ENCODE measurements at places on chromosomes 11 and 22.
A peak's percentile ranks its signal among the peaks of the same experiment; 100 is the strongest.

- DNase-seq: no peak
Observed at GRCh38 chr22:42548597-42549330, 5.0 kb upstream of the SERHL2 start.

- no peak for DNase-seq
Observed at GRCh38 chr22:22228921-22229320, 15.7 kb upstream of the VPREB1 start.

GRCh38 chr22:35519306-35520000 is 21.2 kb upstream of the RASD2 start:
- no peak for DNase-seq

DNA sequence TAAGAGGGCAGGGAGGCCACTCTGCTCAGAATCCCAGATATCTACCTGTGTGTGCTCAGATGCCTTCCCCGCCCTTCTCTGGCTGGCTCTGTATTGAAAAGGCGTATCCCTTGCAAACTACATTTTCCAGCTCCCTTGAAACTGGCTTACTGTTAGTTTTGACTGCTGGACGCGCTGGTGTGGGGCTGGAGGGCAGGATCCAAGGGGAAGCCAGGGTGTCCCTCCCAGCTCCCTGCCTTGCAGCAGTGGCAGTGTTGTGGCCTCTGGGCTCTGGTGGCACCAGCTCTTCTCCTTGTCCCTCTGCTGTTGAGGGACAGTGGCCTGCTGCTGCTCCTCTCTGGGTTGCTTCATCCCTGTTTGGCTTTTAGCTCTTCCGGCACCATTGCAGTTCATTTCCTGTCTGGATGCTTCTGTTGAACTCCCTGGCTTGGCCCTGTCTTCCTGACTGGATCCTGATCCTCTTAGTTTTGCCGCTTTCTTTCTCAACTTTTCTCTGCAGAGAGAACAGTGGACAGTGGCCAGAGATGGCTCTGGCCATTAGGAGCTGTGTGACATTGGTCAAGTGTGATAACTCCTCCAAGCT is 107.1 kb upstream of the PARVA start:
- no peak for DNase-seq

DNA sequence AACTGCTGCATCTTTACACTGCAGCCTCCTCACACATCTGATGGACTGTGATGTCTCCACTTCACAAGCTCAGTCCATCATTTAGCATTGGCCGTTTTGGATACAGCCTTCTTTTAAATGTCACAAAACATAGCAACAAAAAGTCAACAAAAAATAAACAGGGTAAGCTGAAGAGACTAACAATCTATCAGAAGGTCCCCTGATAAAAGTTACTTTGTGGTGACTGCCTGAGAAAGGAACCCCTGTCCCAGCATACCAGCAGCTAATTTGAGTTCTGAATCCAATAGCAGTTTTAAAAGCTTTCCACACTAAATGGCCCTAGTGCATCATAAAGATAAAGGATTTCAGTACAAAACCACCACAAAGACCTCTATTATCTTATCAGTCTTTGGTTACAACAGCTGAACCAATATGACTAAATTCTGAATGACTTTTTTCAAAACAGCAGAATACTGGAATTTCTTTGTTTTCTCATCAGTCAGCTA is 162.4 kb downstream of the SOX6 start:
- no peak for DNase-seq

DNA sequence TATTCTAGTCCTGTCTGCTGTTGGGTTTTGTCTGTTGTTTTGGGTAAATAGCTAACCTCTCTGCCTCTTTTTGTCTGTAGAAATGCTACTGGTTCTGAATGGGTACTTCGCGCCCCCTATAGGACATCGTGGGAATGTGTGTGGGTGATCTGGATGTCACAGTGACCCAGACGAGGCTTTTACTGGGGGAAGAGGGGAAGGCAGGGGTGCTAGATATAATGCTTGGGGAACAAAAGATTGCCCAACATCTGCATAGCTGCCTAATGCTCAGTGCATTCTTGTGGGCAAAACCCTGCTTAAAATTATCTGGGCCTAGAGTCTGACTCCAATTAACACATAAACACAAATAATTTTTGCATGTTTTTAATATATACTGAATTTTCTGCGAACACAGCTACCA is 57.7 kb downstream of the BMAL1 start:
- DNase-seq: peak; percentile 81

- no peak for DNase-seq
Observed at GRCh38 chr11:26726960-26727359, 5.1 kb upstream of the SLC5A12 start.

DNA sequence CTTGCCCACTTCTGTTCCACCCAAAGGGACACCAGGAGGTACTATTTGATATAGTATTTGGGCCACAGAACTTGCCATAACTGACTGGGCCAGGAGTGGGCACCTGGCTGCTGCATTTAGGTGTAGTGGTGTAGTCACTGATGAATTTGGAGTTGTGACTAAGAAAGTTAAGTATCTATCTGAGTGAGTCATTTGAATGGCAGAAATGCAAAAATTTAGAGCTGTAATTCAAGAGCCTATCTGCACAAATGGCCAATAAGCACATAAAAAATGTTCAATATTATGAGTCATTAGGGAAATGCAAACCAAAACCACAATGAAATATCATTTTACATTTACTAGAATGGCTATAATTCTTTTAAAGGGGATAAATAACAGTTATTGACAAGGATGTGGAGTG is 14.7 kb downstream of the GLYATL2 start:
- DNase-seq: peak; percentile 57

GRCh38 chr22:30968015-30968923 is at the start of gene MORC2:
Gene MORC2, minus strand, starts transcription at chr22:30968774. Its CDS starts 885 bp downstream, at chr22:30967889.
- DNase-seq: no peak

DNA sequence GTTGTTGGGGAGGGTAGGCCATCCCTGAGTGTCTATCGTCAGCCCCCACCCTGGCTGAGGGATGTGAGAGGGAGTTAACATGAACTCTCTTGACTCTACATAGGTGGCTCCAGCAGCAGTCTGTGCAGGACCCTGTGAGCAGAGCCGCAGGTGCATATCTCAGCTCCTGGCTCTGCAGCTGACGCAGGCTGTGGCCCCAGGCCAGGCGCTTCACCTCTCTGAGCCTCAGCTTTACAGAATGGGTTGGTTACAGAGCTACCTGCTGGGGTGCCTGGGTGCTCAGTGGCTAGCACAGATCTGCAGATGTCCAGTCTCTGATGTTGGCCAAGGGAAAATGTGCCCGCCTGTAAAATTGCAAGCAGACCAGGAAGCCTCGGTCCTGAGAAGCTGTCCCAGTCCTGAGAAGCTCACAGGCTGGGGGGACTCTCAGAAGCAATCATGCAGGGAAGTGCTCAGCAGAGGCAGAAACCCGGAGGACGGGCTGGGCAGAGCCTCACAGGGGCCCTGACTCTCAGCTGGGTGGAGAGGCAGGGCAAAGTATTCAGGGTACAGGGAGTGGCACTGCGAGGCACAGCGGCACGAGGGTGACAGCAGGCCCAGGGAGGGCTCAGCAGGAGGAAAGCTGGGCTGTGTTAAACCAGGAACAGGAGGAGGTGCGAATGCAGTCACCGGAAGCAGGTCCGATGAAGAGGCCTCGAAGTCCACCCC is 15.9 kb upstream of the LRP5 start:
- no peak for DNase-seq

DNA sequence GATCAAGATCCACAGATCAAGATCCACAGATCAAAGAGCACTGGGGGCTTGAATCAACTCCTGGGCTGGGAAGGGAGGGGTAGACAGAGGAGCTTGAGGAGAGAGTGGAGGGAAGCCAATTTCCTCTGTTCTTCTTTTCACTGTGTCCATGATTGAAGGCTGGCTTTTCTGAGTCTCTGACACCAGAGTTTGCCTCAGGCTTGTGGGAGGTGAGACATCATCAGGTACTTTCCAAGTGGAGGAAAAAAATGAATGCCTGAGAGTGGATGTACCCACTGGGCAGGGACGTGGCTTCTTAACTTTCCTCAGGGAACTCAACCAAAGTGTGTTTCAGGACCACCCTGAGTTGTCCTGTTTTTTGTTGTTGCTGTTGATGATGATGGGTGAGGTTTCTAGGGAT is 11.0 kb upstream of the HEPHL1 start:
- DNase-seq: no peak

- no peak for DNase-seq
Observed at GRCh38 chr11:76329983-76330382, 50.9 kb downstream of the THAP12 start.

Data from GM23248 (cell line).